ENCODE measurements at places on chromosomes 7 and 10. TPM values are rescaled to one million over a fixed set of nuclear protein-coding genes. Genes with fewer than 3 reads are reported as not detected.

GOLGA7B gene
- total RNA-seq, result 0.33 TPM

AKR1C8 gene
- not detected for total RNA-seq

CCDC172 gene
- total RNA-seq, result not detected

PRSS37 gene
- total RNA-seq, result not detected

BRAF gene
- 42.1 TPM for total RNA-seq

RSPH10B gene
- 0.16 TPM for total RNA-seq

IKZF1 gene
- total RNA-seq, result 21.3 TPM

TRIM74 gene
- total RNA-seq, result 0.88 TPM

DNA sequence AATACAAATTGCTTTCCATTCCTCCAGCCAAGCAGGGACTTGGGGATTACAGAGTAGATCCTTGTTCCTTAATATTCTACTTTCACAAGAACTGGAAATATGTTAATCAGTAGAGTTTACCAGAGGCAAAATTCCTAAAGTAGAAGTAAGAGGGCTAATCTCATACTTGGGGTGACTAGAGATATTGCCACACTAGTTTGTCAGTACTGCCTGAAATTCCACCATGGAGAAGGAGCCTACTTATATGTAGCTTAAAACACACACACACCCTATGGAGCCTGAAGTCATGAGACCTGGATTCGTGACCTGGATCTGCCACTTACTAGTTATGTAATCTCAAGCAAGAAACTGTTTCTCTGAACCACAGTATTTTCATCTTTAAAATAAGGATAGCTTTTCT is 33.9 kb downstream of the STRIP2 start:
- H3K4me1 ChIP-seq, result no peaks in the 10 kb centered on the region
- no peaks in the 10 kb centered on the region for H3K27me3 ChIP-seq
- no peaks in the 10 kb centered on the region for H3K36me3 ChIP-seq
- DNase-seq, result no peak
- no peak overlapping the region for H3K27ac ChIP-seq

DNA sequence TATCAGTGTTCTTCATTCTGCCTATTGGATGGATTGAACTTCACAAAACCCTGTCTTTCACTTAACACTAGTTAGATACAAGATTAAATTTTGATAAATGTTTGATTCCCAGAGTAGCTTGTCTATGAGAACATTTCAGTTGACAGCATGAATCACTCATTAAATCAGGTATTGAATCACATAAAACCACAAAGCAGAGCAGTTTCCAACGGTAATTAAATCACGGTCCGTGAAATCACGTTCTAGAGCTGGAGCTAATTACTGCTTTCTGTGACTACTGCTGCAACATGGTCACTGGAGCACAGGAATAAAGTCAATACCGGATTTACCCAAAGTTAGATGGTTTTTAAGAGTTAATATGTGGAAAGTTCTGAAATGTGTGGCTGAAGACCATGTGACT is 257.8 kb upstream of the PCDH15 start:
- no peak overlapping the region for H3K4me3 ChIP-seq
- no peaks in the 10 kb centered on the region for H3K27me3 ChIP-seq
- no peaks in the 10 kb centered on the region for H3K36me3 ChIP-seq
- no peaks in the 10 kb centered on the region for H3K4me1 ChIP-seq
- H3K27ac ChIP-seq, result no peak overlapping the region
- no peak for DNase-seq

DNA sequence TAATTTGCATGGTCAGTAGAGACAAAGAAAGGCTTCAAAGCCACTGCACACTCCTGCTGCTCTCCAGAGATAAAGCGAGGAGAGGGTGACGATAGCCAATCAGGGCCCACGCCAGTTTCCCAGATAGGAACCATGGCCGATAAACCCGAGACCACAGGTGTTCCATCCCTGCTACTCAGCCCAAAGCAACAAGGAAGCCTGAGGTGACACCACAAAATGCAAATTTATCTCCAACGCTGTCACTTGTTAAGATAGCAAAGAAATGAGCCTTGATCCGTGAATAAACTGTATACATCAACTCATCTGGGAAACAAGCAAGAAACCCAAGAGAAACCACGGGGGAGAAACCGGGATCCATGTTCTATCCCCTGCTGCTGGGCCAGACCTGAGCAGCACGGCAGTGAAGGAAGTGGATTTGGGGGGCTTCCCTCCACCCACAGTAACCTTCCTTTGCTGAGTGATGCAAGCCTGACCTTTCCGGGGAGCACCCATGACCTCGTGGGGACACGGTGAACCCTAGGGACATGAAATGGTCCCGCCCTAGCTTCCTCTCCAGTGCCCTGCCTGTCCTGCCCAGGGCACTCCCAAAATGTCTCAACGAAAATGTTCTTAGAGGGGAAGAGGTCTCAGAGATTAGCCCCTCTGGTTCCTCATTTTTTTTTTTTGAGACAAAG is 164.6 kb downstream of the PTPRN2 start:
- H3K36me3 ChIP-seq, result no peaks in the 10 kb centered on the region
- no peak overlapping the region for H3K4me3 ChIP-seq
- no peak overlapping the region for H3K27ac ChIP-seq

DNA sequence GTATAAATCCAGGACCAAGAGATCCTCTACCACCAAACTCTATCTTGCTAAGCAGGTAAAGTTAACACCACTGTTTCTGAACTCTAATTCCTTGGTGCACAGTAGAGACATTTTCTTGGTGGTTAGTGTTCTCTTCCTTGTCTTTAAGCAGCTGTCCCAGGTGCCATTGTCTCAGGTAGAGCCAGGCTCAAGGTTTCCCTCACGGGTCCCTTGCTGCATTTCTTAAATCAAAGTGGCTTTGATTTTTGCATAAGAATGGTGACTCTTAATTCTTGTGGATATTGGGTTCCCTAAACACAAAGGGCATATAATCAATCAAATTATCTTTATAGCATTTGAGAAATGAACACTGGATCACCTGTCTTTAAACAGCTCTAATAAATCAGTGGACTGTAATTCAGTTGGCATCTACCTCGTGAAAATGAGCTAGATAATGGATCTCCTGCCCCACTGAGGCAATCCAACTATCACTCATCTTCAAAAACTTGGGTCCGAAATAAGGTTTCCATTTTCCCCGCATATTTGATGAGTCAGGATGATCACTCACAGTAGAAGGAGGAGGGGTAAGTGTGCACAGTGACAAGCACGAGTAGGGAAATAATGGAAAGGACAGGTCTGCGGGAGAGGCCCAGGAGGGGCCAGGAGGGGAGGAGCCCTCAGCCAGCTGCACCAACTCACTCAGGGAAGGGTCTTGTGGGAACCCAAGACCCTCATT is 2.4 kb downstream of the ABCC2 start:
- no peak overlapping the region for H3K27ac ChIP-seq
- H3K36me3 ChIP-seq, result no peaks in the 10 kb centered on the region
- H3K4me3 ChIP-seq, result no peak overlapping the region
- no peaks in the 10 kb centered on the region for H3K4me1 ChIP-seq

GRCh38 chr7:117323851-117324711 is 1.2 kb upstream of the WNT2 start:
- peak overlapping the region; percentile 50 for H3K27ac ChIP-seq
- no peaks in the 10 kb centered on the region for H3K27me3 ChIP-seq
- H3K4me1 ChIP-seq, result peaks cover 6% of the 10 kb centered on the region
- no peaks in the 10 kb centered on the region for H3K36me3 ChIP-seq
- peak overlapping the region; percentile 40 for H3K4me3 ChIP-seq

- H3K4me1 ChIP-seq, result no peaks in the 10 kb centered on the region
- no peak within 1 kb of the TSS for H3K27ac ChIP-seq
- H3K36me3 ChIP-seq, result no peaks in the 10 kb centered on the region
- no peak within 1 kb of the TSS for H3K4me3 ChIP-seq
- DNase-seq, result no peak
These were observed at the start of gene C10orf71 for GRCh38 chr10:49298983-49299815. TSS of gene C10orf71 (plus strand) at chr10:49299170. CDS start at chr10:49322546, 23,376 bp downstream.

GRCh38 chr10:101244321-101245050 is 15.2 kb upstream of the LBX1 start:
- H3K27me3 ChIP-seq, result peaks cover 29% of the 10 kb centered on the region
- H3K4me1 ChIP-seq, result no peaks in the 10 kb centered on the region
- no peaks in the 10 kb centered on the region for H3K36me3 ChIP-seq
- no peak overlapping the region for H3K4me3 ChIP-seq
- no peak for DNase-seq

DNA sequence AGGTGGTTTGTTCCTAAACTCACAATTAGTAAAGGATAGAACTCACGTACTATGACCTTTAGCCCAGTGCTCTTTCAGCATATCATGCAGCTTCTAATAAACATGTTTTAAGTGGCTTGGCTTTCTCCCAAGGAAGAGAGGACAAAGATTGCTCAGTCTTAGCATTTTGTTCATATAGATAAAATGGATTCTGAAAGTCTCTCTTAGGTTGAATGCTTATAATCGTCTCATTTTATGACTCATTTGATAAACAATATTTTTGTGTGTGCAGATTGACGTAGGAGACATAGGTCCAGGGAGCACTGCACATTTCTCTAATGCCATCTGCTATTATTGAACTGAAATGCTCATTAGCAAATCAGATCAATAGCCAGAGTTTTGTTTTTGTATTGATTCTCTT is 44.8 kb downstream of the GNAT3 start:
- no peaks in the 10 kb centered on the region for H3K27me3 ChIP-seq
- H3K36me3 ChIP-seq, result no peaks in the 10 kb centered on the region
- H3K27ac ChIP-seq, result no peak overlapping the region
- no peak for DNase-seq

- no peaks in the 10 kb centered on the region for H3K36me3 ChIP-seq
- no peaks in the 10 kb centered on the region for H3K4me1 ChIP-seq
- H3K4me3 ChIP-seq, result no peak overlapping the region
- no peaks in the 10 kb centered on the region for H3K27me3 ChIP-seq
- H3K27ac ChIP-seq, result no peak overlapping the region
- DNase-seq, result no peak
These were observed 26.7 kb downstream of the XRCC2 start for GRCh38 chr7:152649220-152649619.

GRCh38 chr10:986137-986825 is 2.0 kb upstream of the GTPBP4 start:
- no peaks in the 10 kb centered on the region for H3K27me3 ChIP-seq
- no peak overlapping the region for H3K27ac ChIP-seq
- no peak overlapping the region for H3K4me3 ChIP-seq
- H3K36me3 ChIP-seq, result no peaks in the 10 kb centered on the region

DNA sequence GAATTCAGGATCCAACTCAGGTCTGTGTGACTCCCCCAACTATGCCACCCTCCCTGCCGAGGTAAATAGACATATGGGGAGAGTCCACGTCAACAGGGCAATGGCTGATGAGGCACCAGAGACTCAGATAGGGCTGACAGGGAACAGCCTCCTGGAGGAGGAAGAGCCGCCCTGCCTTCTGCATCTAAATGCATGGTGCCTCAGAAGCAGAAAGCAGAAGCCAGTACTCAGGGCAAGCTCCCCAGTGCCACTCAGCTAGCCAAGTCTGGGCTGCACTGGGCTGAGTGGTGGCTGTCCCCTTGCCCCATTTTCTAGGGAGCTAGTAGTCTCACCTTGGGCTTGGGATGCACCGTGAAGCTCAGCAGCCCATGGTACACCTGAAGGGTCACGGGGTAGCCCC is 11.0 kb downstream of the RRP12 start:
- no peak overlapping the region for H3K4me3 ChIP-seq
- H3K4me1 ChIP-seq, result no peaks in the 10 kb centered on the region

GRCh38 chr10:73932620-73933112 is 21.7 kb downstream of the PLAU start:
- no peak overlapping the region for H3K4me3 ChIP-seq
- no peaks in the 10 kb centered on the region for H3K27me3 ChIP-seq
- no peak overlapping the region for H3K27ac ChIP-seq
- no peaks in the 10 kb centered on the region for H3K36me3 ChIP-seq
- DNase-seq, result no peak

GRCh38 chr10:119120413-119120867 is 16.5 kb downstream of the DENND10 start:
- no peaks in the 10 kb centered on the region for H3K27me3 ChIP-seq
- H3K36me3 ChIP-seq, result no peaks in the 10 kb centered on the region
- no peaks in the 10 kb centered on the region for H3K4me1 ChIP-seq
- no peak overlapping the region for H3K27ac ChIP-seq
- DNase-seq, result no peak

DNA sequence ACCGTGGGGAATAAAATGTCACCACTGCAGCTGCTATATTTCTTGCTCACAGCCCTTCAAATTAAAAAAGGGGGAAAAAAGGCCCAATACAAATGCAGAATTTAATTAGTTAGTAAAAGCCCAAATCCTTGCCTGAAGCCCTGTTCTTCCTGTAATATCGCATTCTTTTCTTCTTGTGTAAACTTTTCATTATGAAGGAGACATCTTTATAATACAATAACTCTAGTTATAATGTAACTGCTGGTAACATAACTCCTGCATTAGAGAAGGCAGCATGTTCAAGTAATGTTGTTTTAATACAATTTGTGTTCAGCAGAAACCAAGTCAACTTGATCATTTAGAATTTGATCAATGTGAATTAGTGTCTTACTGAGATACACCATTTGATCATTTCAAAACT is 250.9 kb downstream of the CHCHD3 start:
- H3K4me3 ChIP-seq, result no peak overlapping the region
- no peak for DNase-seq
- no peaks in the 10 kb centered on the region for H3K36me3 ChIP-seq
- no peaks in the 10 kb centered on the region for H3K4me1 ChIP-seq

DNA sequence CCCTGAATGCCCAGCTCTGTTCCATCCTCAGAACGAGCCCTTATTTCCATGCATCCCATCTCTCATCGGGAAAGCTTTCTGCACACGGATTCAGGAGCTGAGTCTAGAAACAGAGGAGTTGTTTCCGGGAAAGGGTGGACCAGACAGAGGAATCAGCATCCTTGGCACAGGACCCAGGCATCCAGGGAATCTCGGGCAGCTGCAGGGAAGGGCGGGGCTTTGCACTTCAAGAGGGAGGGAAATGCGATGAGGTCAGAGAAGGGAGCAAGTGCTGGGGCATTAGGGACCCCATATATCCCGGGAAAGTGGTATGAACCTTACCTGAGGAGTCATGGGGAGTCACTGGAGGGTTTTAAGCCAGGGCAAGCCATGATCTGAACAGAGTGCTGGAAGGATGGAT is 68.5 kb downstream of the NPTX2 start:
- peaks cover 6% of the 10 kb centered on the region for H3K27me3 ChIP-seq
- H3K36me3 ChIP-seq, result no peaks in the 10 kb centered on the region
- no peak overlapping the region for H3K27ac ChIP-seq

GRCh38 chr10:102645741-102646609 is 1.7 kb downstream of the TRIM8 start:
- H3K27ac ChIP-seq, result peak overlapping the region; percentile 100
- peak; percentile 82 for DNase-seq
- no peaks in the 10 kb centered on the region for H3K36me3 ChIP-seq

- H3K36me3 ChIP-seq, result no peaks in the 10 kb centered on the region
- no peak for DNase-seq
- no peaks in the 10 kb centered on the region for H3K27me3 ChIP-seq
- no peak overlapping the region for H3K27ac ChIP-seq
- H3K4me3 ChIP-seq, result no peak overlapping the region
These were observed 30.1 kb downstream of the KCND2 start for GRCh38 chr7:120303105-120303504.

GRCh38 chr7:107269790-107270189 is 101.0 kb downstream of the HBP1 start:
- no peak overlapping the region for H3K4me3 ChIP-seq
- no peaks in the 10 kb centered on the region for H3K4me1 ChIP-seq
- no peak for DNase-seq
- H3K36me3 ChIP-seq, result no peaks in the 10 kb centered on the region
- H3K27ac ChIP-seq, result no peak overlapping the region

Measured in breast epithelium (tissue), 4 donors.